ENCODE measurements at places on chromosomes 6 and 20.

GRCh38 chr6:1553562-1554083, 56.1 kb upstream of the FOXC1 start:
- no peak for DNase-seq

DNA sequence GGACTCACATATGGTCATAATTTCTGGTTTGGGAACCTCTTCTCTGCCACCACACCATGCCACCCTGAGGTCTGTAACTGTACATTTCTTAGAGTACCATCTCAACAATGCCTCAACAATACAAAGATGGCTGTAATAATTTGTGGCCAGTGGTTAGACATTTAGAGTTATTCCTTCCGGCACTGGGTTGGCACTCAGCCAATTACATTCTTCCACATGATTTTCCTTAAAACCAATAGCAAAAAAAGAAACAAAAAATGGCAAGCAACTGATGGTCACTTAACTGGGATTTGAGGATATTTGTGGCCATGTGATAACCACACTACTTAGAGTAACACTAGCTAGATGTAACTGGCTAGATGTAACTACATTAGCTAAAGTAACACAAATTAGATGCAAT, 79.9 kb downstream of the SEL1L2 start:
- DNase-seq, result no peak

- no peak for DNase-seq
These were observed 704.4 kb upstream of the SLC35B3 start for GRCh38 chr6:9139746-9140145.

DNA sequence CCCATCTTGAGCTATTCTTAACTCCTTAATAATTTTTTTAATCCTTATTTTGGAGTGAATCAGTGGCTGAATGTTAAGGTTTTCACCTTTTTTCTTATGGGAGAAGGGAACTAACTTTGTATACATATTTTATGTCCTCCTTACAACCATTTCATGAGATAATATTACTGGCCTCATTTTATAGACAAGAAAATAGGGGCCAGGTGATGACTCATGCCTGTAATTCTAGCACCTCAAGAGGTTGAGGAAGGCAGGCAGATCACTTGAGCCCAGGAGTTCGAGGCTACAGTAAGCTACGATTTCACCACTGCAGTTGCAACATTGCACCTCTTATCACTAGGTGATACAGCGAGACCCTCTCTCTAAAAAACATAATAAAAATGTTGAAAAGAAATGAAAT, 128.7 kb downstream of the TMEM242 start:
- no peak for DNase-seq

GRCh38 chr20:60097285-60097684, 139.1 kb downstream of the CDH26 start:
- no peak for DNase-seq

DNA sequence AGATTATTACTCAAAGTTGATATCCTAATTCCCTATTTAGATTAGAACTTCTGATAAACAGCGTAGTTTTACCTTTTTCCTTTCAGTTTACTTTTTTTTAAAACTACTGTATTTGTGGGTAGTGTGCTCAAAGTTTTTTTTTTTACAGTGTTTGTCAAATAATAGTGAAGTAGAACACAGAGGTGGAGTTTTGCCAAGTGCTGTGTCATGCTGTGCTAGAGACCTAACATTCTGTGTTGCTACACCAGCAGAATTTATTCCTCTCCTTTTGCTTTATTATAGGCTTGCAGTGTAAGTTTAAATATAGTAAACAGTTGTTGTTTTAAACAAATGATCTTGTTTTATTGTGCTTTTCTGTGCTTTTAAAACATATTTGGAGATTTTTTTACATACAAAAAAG, 125.4 kb downstream of the HIVEP1 start:
- DNase-seq, result no peak

GRCh38 chr6:41943456-41943855, 1.8 kb upstream of the CCND3 start:
- DNase-seq, result no peak

- DNase-seq, result no peak
These were observed 284.5 kb downstream of the PRKN start for GRCh38 chr6:162443101-162443500.

- no peak for DNase-seq
These were observed 13.4 kb upstream of the RPS6KA2 start for GRCh38 chr6:166640342-166641043.

GRCh38 chr20:24771542-24772061, 177.5 kb upstream of the CST7 start:
- no peak for DNase-seq

GRCh38 chr20:57002066-57002570, 264.3 kb downstream of the BMP7 start:
- DNase-seq, result no peak

- peak; percentile 53 for DNase-seq
These were observed 28.2 kb downstream of the CGA start for GRCh38 chr6:87066449-87067333.

DNA sequence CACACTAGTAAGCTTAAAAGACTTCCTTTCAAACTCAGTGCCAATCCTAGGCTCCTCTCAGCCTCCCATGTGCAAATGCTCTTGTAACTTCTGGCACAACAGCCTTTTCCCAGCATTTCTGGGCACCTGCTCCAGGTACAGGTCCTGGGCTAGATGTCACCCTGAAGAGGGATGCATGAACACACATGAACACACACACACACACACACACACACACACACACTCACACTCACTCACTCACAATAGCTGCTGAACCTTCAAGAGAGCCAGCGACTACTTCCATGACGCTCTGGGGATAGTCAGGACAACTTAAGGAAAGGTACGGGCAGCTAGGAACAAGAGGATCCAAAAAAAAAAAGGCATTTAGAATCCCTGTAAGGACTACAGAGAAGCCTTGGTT, 122.8 kb downstream of the INSM1 start:
- DNase-seq, result no peak

Data from NCI-H2171 (cell line).